ENCODE measurements at places on chromosomes 11 and 22.

DNA sequence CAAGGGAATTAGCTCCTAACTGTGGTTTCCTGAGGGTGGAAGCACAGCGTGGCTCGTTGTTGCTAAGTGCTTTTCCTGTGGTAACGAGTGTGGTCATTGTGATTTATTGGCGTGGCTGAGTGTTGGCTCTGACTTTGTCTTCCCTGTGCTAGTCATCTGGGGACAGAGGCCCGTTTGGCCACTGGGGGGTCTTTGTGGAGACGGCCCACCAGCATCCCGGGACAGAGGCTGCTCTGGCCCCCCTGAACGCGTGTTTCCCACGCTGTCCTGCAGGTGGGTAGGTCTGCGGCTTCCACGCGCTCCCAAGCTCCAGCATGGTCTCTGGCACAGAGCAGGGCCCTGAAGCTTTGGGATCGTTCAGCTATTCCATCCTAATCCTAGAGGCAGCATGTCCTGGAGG, 1040.0 kb downstream of the TBC1D22A start:
- DNase-seq = no peak

- no peak for DNase-seq
Measured at GRCh38 chr22:37909766-37910165, 3.7 kb downstream of the MICALL1 start.

GRCh38 chr11:6599449-6599848, 4.0 kb downstream of the RRP8 start:
- DNase-seq = no peak

DNA sequence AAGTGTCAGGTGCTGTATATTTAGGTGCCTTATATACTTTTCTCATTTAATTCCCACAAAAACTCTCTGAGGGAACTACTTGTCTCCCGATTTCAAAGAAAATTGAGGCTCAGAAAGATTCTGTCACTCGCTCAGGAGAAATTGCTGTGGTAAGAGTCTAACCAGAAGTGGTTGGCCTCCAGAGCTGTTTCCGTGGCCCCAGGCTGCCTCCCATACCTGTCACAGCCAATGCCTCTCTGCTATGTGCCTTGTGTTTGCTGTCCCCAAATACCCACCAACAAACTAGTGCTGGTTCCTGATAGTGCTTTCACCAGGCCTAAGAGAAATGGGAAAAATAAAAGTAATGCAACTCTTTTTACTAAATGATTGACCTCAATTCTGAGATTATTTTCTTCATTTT, 21.0 kb upstream of the TMEM86A start:
- no peak for DNase-seq

- DNase-seq = no peak
Measured at GRCh38 chr11:133163463-133164419, 368.6 kb downstream of the OPCML start.

- DNase-seq = no peak
Measured at GRCh38 chr11:32030875-32031503, 59.9 kb upstream of the RCN1 start.

- no peak for DNase-seq
Measured at GRCh38 chr11:70066628-70067027, 11.5 kb upstream of the ANO1 start.

DNA sequence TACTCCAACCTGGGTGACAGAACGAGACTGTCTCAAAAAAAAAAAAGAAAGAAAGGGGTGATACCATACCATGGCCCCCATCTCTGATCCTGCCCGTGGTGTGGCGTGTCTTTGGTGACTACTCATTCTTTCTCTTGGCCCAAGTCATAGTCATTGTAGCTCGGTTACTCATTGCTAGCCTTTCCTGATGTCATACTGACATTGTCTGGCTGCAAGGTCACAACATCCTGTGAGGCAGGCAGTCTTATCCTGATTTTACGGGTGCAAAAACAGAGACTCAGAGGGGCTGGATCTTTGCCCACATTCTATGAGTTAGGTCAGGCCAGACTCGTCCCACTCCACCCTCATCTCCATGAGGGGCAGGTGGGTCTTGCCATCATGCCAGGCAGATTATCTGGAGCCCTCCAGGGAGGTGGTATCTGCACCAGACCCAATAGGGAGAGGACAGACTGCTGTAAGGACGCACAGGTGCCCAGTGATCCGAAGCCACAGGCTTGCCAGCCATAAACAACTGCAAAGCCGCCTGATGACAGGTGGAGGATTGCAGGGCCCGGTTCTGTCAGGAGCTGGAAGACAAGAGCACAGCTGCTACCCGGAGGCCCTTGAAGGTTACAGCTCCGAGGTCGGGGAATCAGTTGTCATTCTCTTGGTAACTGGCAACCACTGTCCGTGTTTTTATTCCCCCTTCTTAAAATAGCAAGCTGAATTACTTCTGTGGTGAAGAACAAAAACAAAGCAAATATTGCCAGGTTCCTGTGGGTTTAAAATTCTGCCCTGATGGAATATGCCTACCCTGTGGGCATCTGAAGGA, 13.8 kb downstream of the TOM1 start:
- DNase-seq = no peak

DNA sequence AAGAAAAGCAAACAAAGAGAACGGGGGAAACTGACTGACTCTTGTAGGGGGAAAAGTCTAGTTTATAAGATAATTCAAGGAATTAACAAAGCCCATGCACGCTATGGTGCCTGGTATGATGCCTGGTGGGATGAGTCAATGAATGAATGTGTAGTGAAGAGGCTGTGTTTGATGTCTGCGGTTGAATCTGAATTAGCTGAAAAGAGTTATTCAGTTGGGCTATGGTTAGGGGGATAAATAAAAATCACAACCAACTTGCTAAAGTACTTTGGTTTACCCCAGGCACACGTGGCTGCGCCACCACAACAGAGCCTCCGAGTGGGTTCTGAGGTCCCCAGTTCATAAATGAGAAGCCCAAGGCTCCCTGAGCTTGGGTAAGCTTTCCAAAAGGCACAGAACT, 369.3 kb upstream of the SYN3 start:
- no peak for DNase-seq

DNA sequence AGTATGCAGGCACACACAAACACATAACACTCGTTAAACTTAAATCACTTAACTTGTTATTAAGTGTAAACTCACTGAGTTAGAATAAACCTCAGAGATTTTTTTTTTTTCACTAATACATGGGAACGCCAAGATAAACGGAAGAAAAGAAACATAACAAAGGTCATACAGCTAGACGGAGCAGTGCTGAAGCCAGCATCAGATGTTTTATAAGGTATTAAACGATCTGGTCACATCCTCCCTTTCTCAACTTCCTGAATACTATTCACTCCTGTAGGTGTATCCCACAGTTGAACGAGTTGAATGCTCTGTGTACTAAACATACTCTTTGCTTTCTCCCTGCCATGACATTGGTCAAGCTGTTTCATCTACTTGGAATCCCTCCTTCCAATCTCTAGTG, 212.0 kb downstream of the SWAP70 start:
- DNase-seq = no peak

GRCh38 chr11:84922212-84922805, 704.8 kb downstream of the DLG2 start:
- DNase-seq = no peak

DNA sequence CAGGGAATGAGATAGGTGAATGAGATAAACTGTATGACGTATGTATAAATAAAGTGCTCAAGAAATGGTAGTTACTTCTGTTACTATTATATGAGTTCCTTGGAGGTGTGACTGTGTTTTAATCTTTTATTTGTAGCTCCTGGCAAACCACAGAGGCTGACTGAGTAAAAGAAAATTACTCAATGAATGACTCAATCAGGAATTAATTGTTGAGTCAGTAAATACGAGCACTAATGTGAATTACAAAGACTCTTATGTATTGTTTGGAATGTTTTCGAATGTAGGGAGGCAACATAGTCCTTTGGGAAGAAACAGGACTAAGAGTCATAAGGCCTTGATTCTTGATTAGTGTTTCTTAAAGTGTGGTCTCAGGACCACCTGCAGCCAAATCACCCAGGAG, 51.1 kb upstream of the BLID start:
- DNase-seq = no peak
